ENCODE measurements at places on chromosomes 12 and 14.

GRCh38 chr12:71594214-71594948 lies 69.3 kb downstream of the ZFC3H1 start:
- DNase-seq = no peak

DNA sequence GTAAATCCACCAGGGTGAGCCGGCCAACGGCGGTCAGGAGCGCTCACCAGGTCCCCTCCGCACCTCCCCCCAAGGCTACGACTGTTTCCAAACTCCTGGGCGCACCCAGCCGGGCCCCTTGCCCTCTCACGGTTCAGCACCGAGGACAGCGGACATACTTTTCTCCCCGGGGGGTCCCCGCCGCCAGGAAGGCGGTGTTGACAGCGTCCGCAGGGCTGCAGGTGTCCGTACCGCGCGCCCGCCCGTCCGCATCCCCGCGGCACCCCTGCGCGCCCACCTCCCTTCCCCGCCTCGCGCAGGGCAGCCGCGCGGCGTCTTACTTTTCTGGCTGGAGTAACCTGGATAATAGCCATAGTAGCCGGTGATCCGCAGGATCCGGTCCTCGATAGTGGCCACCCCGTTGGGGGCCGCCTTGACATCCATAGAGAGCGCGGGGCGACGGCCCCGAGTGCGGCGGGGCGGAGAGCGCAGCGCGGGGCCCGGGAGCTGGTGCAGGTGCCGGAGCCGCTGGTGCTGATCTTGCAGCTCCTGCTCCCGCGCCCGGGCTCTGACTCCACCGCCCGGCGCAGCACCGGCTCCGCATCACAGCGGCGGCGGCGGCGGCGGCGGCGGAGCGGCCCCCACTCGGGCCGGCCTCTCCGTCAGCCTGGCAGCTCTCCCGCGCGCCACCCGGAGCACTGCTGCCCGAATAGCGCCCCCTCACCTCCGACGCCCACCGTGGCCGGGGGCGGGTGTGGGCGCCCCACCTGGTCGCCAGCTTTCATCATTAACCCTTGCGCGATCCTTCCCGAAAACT lies at the start of gene SLC35F4:
SLC35F4 (minus strand) TSS at position 690 of the 796 bp plus-strand sequence.
- DNase-seq = no peak

- DNase-seq = no peak
Measured at GRCh38 chr14:99317231-99318090, 45.5 kb upstream of the BCL11B start.

DNA sequence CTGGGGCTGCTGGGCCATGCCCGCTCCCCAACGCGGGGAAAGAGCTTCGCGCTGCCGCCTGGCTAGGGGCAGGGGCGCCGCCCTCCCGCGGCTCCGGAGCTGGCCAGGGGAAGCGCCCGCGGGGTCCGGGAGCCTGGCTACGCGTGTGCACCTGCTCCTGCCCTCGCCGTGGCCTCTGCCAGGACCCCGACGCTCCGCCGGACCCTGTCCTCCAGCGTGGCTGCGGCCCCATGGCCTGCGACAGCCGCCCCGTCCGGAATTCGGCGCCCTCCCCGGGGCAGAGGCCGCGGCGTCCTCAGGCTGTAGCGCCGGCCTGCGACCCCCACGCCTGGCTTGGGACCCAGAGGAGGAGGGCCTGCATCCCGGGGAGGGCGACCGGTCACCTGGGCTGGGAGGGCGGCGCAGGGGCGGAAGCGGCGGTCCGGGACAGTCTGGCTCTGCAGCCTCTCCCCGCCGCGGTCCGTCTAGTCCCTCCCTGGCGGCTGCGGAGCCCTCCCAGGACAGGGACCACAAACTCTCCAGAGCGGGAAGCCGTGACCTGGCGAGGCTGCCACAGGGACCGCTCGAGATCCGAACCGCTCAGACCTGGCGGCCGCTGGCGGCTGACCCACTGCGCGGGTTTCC lies 85.6 kb downstream of the ALG10 start:
- DNase-seq = no peak

DNA sequence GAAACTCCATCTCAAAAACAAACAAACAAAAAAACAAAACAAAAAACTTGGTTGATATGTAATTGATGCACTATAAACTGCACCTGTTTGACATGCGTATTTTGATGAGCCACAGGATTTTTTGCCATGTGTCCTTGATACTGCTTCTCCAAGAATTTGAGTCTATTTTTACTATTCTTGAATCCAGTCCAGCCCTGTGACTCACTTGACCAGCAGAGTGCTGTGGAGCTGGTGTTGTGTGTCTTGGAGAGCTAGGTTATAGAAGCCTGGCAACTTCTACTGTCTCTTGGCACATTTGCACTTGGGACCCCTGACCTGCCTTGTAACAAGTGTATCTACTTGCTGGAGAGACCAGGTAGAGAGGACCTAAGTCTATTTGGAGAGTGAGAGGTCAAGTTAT lies 52.0 kb downstream of the KLRG1 start:
- no peak for DNase-seq

DNA sequence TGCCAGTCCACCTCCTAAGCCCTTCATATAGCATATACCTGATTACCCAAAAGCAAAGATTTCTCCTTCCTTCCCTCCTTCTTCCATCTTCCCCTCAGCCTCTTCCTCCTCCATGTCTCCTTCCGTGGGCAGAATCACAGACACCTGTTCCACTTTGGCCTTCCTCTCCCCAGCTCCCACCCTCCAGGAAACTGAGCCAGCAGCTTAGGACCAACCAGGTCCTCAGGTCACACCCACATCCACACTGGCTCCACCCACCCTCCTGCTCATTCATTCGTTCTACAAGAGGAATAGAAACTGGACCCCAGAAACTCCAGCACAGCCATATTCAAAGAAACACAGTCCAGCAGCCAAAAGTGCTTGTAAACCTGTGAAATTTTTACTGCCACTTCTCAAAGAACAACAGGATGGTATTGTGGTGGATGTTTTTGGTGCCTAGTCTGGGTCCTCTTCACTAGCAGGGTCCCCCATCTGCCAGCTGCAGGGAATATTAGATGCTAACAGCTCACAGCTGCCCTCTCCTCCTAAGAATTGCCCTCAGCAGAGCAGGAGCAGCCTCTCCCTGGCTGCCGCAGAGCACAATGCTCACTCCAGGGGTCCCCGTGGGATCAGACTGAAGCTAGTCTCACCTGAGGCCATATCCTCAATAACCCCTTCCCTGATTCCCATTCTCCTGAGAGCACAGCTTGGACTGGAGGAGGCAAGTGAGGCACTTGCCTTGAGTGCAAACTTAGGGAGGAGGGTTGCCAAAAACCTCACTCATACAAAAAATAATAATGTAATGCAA lies 18.4 kb downstream of the CMKLR1 start:
- no peak for DNase-seq

- DNase-seq = no peak
Measured at GRCh38 chr12:78698747-78699146, 165.8 kb upstream of the SYT1 start.

GRCh38 chr12:110023059-110023980 lies 24.1 kb downstream of the ANKRD13A start:
- DNase-seq = no peak

Data from activated CD8-positive, alpha-beta memory T cell treated with anti-CD3 and anti-CD28 coated beads for 1 hour (primary cell).